Renal cortical epithelial cell (primary cell): ENCODE measurements at places on chromosomes 4 and X.
A peak's percentile ranks its signal among the peaks of the same experiment; 100 is the strongest.

DNA sequence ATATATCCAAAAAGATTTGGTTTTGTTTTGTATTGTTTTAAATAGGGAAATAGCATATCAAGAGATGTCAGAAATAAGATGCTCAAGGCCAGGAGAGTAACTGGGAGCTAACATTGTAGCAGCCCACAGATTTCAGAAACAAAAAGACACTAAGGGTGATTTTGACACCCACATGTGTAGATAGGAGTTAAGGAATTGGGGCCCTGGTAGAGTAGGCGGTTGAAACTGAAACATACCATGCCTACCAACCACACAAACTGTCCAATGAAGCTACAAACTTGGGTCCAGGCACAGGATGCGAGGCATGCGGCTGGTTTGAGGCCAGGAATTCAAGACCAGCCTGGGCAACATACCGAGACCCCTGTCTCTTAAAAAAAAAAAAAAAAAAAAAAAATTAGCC is 6.3 kb upstream of the HSPA4L start:
- DNase-seq = no peak

GRCh38 chrX:74420196-74421035 is 877 bp upstream of the SLC16A2 start:
- DNase-seq = peak; percentile 27

GRCh38 chr4:81557306-81557705 is 85.6 kb upstream of the RASGEF1B start:
- DNase-seq = no peak

- DNase-seq = peak; percentile 79
Observed at GRCh38 chr4:84597450-84597849, 14.5 kb downstream of the CDS1 start.

GRCh38 chr4:77817304-77818072 is 1.7 kb downstream of the CNOT6L start:
- DNase-seq = peak; percentile 88
